ENCODE measurements at places on chromosomes 1 and 21. TPM values are rescaled to one million over a fixed set of nuclear protein-coding genes. Genes with fewer than 3 reads are reported as not detected.

DNA sequence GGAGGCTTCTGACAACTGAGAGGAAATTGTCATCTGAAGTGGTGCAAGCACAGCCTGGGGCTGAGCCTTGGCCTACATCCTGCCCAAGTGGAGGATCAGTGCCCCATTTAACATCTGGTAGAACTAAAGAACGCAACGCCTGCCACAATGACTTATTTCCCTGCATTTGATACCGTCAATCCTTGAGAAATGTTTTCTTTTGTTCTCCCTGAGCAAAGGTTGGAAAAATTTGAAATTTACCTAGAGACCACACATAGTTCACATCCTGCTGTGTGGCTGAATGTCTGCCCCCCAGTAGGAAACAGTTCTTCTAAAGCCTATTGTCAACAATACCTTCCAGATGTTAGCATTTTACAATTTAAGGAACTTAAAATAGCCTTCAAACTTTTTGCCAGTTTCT, 5.6 kb upstream of the RGS4 start:
- DNase-seq: no peak

GRCh38 chr1:202056644-202057334, 46.4 kb downstream of the ELF3 start:
- no peak for DNase-seq

- DNase-seq: no peak
Measured at GRCh38 chr21:36282568-36283230, 37.3 kb upstream of the MORC3 start.

DNA sequence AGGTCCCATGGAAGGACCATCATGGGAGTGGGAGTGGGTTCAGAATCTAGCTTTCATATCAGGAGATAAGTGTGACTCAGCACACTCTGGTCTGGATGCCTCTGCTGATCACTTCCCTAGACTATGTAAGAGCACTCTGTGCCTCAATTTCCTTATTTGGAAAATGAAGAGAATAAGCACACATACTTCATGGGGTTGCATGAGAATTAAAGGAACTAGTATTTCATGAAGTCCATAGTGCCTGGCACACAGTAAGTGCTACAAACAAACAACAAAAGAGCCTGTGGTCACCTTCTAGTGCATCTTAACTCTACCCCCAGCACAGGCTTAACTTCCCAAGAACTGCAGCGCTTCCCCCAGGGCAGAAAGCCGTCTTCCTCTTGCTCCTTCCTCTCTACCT, 9.6 kb upstream of the IL20 start:
- DNase-seq: no peak

- peak; percentile 87 for DNase-seq
Measured at GRCh38 chr1:61241411-61241838, 159.1 kb downstream of the NFIA start.

- no peak for DNase-seq
Measured at GRCh38 chr1:32709476-32709875, 6.9 kb upstream of the SYNC start.

GRCh38 chr1:17033481-17033880, 20.4 kb downstream of the SDHB start:
- DNase-seq: no peak

DNA sequence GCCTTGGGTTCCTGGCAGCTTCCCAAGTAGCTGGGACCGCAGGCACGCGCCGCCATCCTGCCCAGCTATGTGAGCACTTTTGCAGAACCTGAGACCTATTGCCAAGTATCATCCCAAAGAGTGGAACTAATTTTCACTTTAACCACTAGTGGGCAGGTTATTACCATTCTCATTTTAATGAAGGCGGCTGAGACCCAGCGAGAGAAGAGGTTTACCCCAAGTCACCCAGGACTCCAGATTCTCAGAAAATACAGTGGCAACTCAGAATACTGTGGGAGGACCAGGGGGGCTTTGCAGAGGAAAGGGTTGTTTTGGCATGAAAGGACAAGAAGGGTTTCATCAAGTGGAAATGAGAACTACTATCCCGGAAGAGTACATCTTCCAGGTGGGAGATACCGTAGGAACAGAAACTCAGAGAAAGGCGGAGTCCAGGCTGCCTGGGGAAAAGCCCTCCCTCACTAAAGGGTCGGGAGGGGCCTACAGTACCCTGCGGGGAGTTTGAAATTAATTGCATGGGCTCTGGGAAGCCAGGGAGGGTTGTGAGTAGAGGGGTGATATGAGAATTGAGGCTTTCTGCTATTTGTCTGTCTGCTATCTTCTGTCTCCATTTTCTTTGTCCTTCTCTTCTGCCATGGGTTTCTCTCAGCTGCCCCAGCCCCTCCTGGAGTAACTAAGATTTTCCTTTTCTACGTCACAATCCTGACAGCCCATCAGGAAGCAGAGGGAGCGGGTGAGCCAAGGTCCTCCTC, 7.2 kb upstream of the SEMA4A start:
- peak; percentile 88 for DNase-seq

GRCh38 chr1:77036560-77036959, 169.3 kb downstream of the ST6GALNAC5 start:
- no peak for DNase-seq

DNA sequence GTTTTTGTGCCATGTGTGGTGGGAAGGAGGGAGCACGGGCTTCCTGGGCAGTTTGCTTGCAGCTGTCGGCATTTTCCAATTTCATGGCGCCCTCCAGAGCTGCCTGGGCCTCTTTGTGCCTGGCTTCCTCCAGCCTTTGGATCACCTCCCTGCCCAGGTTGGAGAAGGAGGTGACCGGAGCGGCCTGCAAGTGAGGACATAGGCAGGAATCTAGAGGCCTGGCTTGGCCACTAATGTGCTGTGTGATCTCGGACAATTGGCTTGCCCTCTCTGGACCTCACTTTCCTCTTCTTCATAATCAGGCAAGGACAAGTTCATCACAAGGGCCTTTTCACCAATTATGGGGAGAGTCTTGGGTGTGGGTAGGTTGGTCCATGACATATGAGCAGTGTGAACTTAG, 245.1 kb downstream of the MATN1 start:
- no peak for DNase-seq

GRCh38 chr1:57503337-57503736, 79.5 kb upstream of the DAB1 start:
- peak; percentile 6 for DNase-seq

DNA sequence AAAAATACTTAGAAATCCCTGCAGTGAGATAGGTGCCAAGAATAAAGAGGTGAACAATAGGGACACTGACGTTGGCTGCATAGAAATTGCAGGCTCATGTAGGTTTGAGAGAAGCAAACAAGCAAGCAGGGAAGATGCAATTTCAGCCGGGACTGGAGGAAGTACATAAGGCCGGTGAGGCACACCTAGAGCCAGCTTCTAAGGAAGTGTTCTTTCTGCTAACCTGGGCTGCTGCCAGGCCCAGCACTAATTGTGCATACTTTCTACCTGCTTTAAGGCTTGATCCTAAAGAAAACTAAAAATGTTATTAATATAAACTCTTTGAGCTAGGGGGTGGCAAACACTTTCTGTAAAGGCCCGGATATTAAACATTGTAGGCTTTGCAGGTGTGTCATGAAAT, 71.0 kb downstream of the LMO4 start:
- no peak for DNase-seq

GRCh38 chr1:16128338-16128741, 27.5 kb downstream of the EPHA2 start:
- DNase-seq: no peak

The LYST gene
- 17.5 TPM for polyA plus RNA-seq

The SHE gene
- 15.1 TPM for polyA plus RNA-seq

The IER5 gene
- polyA plus RNA-seq: 34.5 TPM

The SAMD13 gene
- 0.30 TPM for polyA plus RNA-seq

The CAMK2N1 gene
- 6.5 TPM for polyA plus RNA-seq

The CEP350 gene
- polyA plus RNA-seq: 4.3 TPM

The ABCG1 gene
- polyA plus RNA-seq: 33.5 TPM
